ENCODE measurements at places on chromosomes 3 and 15.
A peak's percentile ranks its signal among the peaks of the same experiment; 100 is the strongest.

GRCh38 chr3:70753572-70753971 lies 441.1 kb upstream of the MDFIC2 start:
- no peak for DNase-seq

DNA sequence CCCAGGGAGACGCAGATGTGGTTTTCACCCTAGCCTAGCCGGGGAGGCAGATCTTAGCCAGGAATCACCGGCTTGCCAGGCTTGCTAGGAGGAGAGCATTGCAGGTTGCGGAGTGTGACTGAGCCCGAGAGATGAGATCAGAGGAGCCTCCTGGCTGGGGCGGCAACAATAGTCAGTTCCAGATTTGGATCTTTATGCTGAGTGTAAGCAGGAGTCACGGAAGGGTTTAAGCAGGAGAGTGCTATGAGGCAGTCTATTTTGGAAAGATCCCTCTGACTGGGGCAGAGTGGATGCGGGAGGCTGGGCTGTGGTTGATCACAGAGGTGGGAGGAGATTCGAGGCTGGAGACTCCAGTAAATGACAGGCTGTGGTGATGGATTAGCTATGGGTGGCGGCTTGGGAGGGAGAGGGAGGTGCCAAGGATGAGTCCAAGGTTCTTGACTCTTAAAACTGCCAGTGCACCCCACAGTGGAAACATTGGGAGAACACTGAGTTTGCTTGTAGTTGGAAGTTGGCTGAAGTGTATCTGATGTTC lies 10.4 kb upstream of the BAHD1 start:
- peak; percentile 15 for DNase-seq

DNA sequence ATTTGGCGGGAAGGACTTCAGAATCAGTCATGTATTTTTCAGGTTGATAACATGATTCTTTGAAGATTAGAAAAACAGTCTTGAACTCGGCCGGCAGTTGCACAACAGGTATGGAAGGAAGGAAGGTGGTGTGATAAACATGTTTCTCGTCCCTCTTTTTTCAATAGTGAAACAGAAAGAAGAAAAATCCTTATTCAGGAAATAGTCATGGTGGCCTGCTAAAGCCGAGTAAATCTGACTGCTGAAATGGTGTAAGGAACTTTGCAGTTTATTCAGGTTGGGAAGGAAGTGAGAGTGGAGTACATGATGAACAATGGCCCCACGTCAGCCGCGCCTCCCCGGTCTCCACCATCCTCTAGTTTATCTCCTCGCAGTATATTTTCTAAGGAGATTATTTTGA lies 6.7 kb downstream of the RASGRP1 start:
- DNase-seq, result no peak

GRCh38 chr3:123089611-123090331 lies 22.9 kb downstream of the PDIA5 start:
- DNase-seq, result no peak

- DNase-seq, result no peak
These were observed 16.3 kb upstream of the EMC3 start for GRCh38 chr3:10002951-10003350.

DNA sequence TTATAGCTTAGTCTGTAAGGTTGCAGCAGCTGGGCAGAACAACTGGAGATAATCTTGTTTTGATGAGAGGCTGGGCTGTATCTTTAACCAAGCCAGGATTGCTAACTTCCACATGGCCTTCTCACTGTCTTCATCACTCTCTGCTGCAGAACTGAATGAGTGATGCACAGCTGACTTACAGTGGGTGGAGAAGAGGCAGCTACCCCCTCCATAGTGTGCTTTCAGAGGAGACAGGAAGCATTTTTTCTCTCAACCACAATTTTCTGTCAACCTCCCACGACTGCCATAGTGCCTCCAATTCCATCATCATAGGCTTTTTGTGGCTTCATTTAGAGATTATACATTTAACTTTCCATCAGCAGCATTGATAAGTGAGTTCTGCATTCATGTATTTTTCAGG lies 168.2 kb downstream of the CLSTN2 start:
- no peak for DNase-seq

DNA sequence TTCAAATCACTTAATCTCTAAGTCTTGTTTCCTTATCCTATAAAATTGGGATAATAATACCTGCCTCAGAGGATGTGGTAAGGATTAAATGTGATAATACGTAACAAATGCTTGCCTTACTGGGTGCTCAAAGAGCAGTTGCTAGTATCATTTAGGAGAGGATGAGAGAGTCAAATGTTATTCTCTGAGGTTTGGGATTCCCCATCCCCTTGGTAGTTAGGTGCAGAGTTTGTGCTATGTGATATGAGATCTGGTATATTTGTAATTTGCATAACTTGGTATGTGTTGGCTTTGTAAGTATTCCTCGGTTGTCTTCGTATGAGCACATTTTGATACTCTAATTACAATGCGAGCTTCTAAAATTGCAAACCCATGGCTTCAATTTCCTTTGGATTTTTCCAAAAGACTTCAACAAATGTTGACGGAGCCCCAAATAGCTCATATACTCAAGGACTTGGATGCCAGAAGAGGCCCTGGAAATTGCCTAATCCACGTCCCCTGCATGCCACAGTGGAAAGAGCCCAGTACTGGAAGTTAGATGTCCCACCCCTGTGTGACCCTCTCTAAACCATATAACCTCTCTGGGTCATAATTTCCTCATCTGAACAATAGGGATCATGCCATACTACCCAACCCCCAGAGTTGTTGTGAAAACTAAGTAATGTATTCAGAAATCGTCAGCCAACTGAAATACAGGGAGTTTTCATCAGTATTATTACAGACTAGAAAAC lies 85.0 kb downstream of the FBN1 start:
- DNase-seq, result no peak

DNA sequence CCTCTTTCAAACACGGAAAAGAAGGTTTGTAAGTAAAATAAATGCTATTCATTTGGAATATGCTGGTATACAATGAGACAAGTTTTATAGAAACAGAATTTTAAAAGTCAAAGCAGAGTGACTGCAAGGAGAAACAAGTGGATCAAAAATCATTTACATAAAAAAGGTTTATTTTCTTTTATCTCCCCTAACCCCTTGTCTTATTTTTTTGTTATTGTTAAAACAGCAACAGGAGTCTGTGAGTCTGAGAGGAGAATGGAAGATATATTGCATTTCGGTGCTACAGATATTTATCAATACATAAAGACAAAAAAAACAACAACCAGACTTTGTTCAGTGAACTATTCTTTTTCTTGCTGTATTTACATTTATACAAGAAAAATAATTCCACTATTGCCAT lies 1116.4 kb downstream of the OTOL1 start:
- no peak for DNase-seq

DNA sequence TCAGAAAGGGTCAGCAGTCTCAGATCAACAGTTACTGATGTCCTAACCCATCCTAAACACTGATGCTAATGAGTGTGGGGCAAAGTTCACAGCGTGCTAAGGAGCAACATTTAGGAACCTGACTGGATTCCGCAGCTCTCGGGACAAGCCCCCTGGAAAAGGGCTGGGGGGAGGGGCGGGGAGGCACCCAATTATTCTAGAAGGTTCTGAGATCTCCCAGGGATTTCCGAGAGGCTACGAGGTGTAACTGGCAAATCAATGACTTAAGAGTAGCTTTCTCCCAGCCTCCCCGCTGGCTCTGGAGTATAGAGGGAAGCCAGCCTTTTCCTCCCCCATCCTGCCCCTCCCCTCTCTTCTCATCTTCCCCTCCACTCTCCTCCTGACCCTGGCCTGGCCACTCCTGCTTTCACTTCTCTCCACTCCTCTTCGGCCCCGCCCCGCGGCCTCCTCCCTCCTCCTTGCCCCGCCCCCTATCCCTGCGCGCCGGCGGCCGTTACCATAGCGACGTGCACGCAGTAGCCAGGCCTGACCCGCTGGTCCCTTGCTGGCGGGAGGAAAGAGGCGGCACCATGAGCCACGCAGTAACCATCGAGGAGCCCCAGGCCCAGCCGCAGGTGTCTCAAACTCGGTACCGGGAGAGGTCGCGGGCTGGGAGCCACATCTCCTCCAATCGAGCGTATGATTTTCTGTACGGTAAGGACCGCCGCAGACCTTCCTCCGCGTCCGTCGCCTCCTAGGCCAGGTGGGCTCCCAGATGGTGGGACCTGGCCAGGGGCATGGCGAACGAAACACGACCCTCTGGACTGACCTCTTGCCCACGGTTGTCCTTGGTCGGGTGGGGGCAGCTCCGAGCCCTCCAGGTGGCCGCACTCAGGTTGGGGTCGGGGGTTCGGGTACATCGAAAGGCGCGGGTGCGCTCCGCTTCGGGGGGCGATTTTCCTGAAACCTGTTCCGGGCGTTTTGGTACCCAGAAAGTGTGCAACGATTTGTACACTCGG lies at the start of gene CFAP91:
Gene CFAP91 (plus strand): TSS at position 493 of the 998 bp plus-strand sequence. CDS start 77 bp downstream, at position 570.
- no peak for DNase-seq

DNA sequence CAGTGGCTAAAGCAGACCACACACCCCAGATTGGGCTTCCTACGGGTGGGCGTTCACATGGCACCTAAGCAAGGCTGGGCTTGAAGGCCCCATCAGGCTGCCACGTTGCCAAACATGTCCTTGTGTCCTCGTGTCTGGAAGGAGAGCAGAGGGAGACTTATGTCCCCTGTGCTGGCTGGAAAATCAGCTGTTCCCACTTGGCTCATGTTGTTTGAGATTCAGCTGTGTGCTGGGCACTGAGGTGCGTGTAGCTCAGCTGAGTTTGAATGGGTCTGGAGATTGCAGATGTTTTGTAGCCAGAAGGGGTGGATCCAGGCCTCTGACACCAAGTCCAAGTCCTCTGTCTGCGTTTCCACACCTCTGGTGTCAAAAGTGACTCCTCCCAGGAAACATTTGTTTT lies 34.6 kb downstream of the RLBP1 start:
- no peak for DNase-seq

- peak; percentile 65 for DNase-seq
These were observed 8.6 kb downstream of the SCN5A start for GRCh38 chr3:38640661-38641452.

DNA sequence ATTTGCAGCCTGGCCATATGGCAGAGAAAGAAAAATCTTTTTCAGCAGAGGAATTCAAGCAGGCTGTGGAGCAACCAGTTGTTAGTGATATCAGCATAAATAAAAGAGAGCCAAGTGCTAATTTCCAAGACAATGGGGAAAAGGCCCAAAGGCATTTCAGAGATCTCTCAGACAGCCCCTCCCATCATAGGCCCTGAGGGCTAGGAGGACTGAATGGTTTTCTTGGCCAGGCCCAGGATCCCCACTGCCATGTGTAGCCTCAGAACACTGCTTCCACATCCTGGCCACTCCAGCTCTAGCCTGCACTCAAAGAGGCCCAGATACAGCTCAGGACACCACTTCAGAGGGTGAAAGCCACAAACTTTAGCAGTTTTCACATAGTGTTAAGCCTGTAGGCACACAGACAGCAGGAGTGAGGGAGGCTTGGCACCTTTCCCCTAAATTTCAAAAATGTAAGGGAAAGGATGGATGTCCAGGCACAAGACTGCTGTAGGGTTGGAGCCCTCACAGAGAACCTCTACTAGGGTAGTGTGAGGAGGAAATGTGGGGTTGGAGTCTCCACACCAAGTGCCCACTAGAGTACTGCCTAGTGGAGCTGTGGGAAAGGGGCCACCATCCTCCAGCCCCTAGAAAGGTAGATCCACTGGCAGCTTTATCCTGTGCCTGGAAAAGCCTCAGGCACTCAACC lies 191.4 kb downstream of the TBL1XR1 start:
- no peak for DNase-seq

GRCh38 chr15:39194106-39194830 lies 386.6 kb upstream of the THBS1 start:
- no peak for DNase-seq

DNA sequence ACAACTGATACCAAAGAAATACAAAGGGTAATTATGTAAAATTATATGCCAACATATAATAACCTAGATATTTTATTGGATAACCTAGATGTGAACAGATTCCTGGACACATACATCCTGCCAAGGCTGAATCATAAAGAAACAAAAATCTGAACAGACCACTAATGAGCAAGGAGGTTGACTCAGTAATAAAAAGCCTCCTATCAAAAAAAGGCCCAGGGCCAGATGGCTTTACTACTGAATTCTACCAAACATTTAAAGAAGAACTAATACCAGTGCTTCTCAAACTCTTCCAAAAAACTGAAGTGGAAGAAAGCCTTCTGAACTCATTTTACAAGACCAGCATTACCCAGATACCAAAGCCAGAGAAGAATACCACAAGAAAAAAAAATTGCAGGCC lies 32.4 kb downstream of the THBS1 start:
- DNase-seq, result no peak
